Activated CD4-positive, alpha-beta T cell treated with anti-CD3 and anti-CD28 coated beads, Interleukin-2, amount 10 ng/mL, durations not matched to agents 7 days and 5 days (primary cell): ENCODE measurements at places on chromosomes 4 and X. TPM values are rescaled to one million over a fixed set of nuclear protein-coding genes. Genes with fewer than 3 reads are reported as not detected.

GRCh38 chr4:189826657-189827056 is 114.0 kb upstream of the FRG1 start:
- H3K36me3 ChIP-seq = no peaks in the 10 kb centered on the region
- H3K27ac ChIP-seq = no peak overlapping the region
- no peaks in the 10 kb centered on the region for H3K27me3 ChIP-seq
- H3K4me1 ChIP-seq = no peaks in the 10 kb centered on the region
- H3K4me3 ChIP-seq = no peak overlapping the region

DNA sequence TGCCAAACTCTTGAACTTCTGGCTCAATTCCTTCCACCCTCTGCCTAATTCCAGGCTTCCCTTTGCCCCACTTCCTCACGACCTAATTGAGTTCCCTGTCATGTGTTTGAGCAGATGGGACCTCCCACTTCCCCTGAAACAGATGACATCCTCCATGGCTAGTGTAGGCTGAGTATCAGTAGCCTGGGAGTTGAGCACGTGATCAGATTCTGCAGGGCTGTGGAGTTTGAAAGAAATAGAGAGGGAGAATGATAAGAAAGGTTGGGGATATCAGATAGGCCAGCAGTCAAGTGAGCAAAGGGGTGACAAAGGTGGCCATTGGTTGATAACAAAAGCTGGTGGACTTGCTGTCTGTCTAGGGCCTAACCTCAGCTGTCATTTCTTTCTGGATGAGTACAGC is 18.8 kb upstream of the NWD2 start:
- H3K4me3 ChIP-seq = no peak overlapping the region
- no peaks in the 10 kb centered on the region for H3K36me3 ChIP-seq
- H3K27ac ChIP-seq = no peak overlapping the region
- peaks cover 5% of the 10 kb centered on the region for H3K27me3 ChIP-seq
- H3K4me1 ChIP-seq = no peaks in the 10 kb centered on the region
- DNase-seq = no peak

DNA sequence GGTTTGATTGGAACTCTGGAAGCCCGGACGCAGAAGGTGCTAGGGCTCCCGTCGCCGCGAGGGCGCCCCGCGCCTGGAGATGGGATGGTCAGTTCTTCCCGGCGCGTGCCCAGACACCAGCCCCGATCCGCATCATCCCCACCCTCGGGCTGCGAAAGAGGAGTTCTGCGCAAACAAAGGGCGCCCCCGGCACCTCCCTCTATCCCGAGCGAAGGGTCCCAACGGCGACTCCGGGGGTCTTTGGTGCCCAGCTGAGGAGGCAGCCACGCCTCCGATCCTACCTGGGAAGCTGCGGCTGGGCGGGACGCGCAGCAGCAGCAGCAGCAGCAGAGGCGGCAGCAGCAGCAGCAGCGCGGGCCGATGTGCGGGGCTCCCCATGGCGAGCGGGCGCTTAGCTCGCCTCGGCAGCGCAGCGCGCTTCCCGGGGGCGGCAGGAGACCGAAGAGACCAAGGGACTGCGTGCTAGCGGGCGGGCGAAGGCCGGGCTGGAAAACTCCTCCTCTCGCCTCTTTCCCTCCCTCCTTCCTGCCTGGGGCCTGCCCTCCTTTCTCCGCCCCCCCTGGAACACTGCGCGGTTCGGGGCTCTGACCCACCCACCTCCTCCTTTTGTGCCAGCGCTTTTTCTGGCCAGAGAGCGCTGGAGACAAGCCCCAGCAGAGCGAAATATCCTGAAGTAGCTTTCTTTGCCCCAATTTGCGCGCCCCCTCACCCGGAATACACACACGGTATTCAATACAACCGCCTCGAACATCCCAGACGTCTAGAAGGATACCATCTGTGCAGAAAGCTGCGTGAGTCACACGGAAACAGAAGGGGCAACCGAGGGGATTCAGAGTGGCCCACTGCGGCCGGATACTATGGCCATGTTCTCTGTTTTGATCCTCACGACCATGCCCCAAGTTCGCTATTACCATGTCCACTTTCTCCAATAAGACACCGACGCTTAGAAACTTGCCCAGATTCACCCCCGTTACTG is at the start of gene SRPX:
Gene SRPX (minus strand): TSS at position 457 of the 976 bp plus-strand sequence. CDS start 79 bp downstream, at position 378.
- H3K36me3 ChIP-seq = no peaks in the 10 kb centered on the region
- H3K4me3 ChIP-seq = peak within 1 kb of the TSS; percentile 16
- DNase-seq = no peak
- no peak within 1 kb of the TSS for H3K27ac ChIP-seq
- peaks cover 55% of the 10 kb centered on the region for H3K27me3 ChIP-seq
- peaks cover 2% of the 10 kb centered on the region for H3K4me1 ChIP-seq

GRCh38 chr4:63020661-63021060 is 1388.6 kb downstream of the TECRL start:
- no peaks in the 10 kb centered on the region for H3K27me3 ChIP-seq
- H3K4me3 ChIP-seq = no peak overlapping the region
- H3K4me1 ChIP-seq = no peaks in the 10 kb centered on the region
- H3K36me3 ChIP-seq = no peaks in the 10 kb centered on the region
- H3K27ac ChIP-seq = no peak overlapping the region
- no peak for DNase-seq

- peak overlapping the region; percentile 69 for H3K4me3 ChIP-seq
- H3K27me3 ChIP-seq = peaks cover 8% of the 10 kb centered on the region
- H3K36me3 ChIP-seq = no peaks in the 10 kb centered on the region
- DNase-seq = no peak
Observed at GRCh38 chr4:140252141-140252741, 98.3 kb upstream of the MAML3 start.

DNA sequence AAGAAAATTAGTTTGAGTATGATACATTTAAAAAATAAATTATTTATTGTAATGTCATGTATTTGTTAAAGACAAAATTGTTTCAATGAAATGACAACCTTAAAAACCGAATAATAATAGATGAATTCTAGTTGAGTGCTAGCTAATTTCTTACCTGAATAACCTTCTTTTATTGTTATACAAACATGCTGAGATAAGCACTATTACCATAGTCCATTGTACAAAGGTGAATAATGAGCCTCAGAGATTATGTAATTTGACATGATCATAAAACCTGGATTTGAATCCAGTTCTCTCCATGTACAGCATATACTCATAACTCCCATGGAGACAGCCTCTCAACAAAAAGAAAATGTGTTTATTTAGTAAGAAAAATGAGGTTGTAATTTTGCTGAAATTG is 1512.9 kb downstream of the PCDH19 start:
- H3K27ac ChIP-seq = no peak overlapping the region
- H3K4me1 ChIP-seq = no peaks in the 10 kb centered on the region
- no peak for DNase-seq
- no peaks in the 10 kb centered on the region for H3K36me3 ChIP-seq

GRCh38 chr4:7417639-7418038 is 17.1 kb downstream of the PSAPL1 start:
- H3K4me1 ChIP-seq = no peaks in the 10 kb centered on the region
- H3K36me3 ChIP-seq = no peaks in the 10 kb centered on the region
- H3K4me3 ChIP-seq = no peak overlapping the region
- no peak for DNase-seq
- H3K27ac ChIP-seq = no peak overlapping the region

- H3K4me3 ChIP-seq = no peak overlapping the region
- no peak for DNase-seq
- no peaks in the 10 kb centered on the region for H3K36me3 ChIP-seq
- H3K27ac ChIP-seq = no peak overlapping the region
Observed at GRCh38 chr4:15944895-15945294, 6.4 kb upstream of the FGFBP1 start.

DNA sequence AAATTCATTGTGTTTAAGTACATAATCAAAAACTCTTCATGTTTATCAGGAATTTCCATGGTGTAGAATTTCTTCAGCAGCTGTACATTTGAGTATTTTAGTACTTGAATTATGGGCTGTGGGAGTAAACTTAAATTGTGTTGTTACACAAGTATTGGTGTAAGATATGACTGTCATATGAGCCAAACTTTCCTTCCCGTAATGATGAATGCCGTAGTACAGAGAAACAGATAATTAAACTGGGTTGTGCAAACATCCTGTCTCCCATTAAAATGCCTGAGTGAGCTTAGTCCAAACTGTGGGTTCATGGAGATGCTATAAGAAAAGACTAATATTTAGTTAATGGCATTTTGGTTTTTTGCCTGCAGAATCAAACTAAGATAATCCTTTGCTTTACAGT is 159.2 kb downstream of the SLC4A4 start:
- H3K27me3 ChIP-seq = no peaks in the 10 kb centered on the region
- H3K4me1 ChIP-seq = no peaks in the 10 kb centered on the region
- DNase-seq = no peak
- no peak overlapping the region for H3K4me3 ChIP-seq

DNA sequence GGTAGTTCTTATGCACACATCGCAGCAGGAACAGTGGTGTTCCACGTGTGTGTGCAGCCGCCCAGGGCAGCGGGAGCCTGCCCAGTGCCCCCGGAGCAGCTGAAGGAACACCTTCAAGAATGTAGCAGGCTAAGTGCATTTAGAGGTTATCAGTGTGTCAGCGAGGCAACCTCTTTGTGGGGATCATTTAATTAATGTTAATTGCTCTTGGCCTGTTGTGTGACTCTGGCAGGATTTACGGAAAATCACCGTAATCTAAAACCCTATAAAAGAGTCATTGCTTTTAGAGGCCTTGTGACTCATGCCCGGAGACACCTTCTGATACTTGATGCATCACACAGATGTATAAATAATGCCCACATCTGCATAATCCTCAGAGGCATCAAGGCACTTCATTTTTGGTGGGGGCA is 47.3 kb upstream of the GATB start:
- no peak overlapping the region for H3K27ac ChIP-seq
- H3K27me3 ChIP-seq = no peaks in the 10 kb centered on the region
- no peak overlapping the region for H3K4me3 ChIP-seq
- peaks cover 1% of the 10 kb centered on the region for H3K4me1 ChIP-seq
- DNase-seq = no peak

- H3K27me3 ChIP-seq = peaks cover 6% of the 10 kb centered on the region
- no peaks in the 10 kb centered on the region for H3K36me3 ChIP-seq
- H3K4me1 ChIP-seq = peaks cover 6% of the 10 kb centered on the region
- peak overlapping the region; percentile 28 for H3K27ac ChIP-seq
- DNase-seq = peak; percentile 22
Observed at GRCh38 chrX:134144231-134144630, 92.8 kb upstream of the CCDC160 start.

DNA sequence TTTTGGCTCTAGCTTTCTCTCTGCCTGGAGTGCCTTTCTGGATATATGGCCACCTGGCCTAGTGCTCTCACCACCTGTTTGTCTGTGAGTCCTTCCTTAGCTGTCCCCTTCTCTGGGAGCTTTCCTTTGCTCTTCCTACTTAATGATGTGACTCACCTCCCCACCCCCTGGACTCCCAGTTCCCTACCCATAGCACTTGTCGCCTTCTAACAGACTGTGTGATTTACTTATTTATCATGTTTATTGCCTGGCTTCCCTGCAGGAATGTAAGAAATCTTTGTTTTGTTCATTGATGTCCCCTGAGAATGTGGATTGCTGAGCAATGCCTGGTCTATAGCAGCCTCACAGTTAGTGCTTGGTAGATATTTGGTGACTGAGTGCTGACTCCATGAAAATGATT is 18.9 kb downstream of the ADD1 start:
- H3K27ac ChIP-seq = no peak overlapping the region
- no peak for DNase-seq
- no peaks in the 10 kb centered on the region for H3K27me3 ChIP-seq
- peaks cover 24% of the 10 kb centered on the region for H3K36me3 ChIP-seq
- no peak overlapping the region for H3K4me3 ChIP-seq

GRCh38 chrX:107851215-107851614 is 25.5 kb downstream of the MID2 start:
- no peak for DNase-seq
- no peaks in the 10 kb centered on the region for H3K27me3 ChIP-seq
- peaks cover 4% of the 10 kb centered on the region for H3K4me1 ChIP-seq
- no peaks in the 10 kb centered on the region for H3K36me3 ChIP-seq
- H3K27ac ChIP-seq = no peak overlapping the region
- no peak overlapping the region for H3K4me3 ChIP-seq

- H3K27me3 ChIP-seq = peaks cover 4% of the 10 kb centered on the region
- H3K36me3 ChIP-seq = no peaks in the 10 kb centered on the region
- H3K4me3 ChIP-seq = no peak overlapping the region
- DNase-seq = no peak
- no peak overlapping the region for H3K27ac ChIP-seq
- H3K4me1 ChIP-seq = no peaks in the 10 kb centered on the region
Observed at GRCh38 chr4:165443276-165443675, 64.5 kb downstream of the CPE start.

GRCh38 chr4:113760094-113760794 is 1.3 kb downstream of the CAMK2D start:
- H3K4me3 ChIP-seq = peak overlapping the region; percentile 99
- peaks cover 30% of the 10 kb centered on the region for H3K36me3 ChIP-seq
- peaks cover 42% of the 10 kb centered on the region for H3K4me1 ChIP-seq
- peak; percentile 39 for DNase-seq
- no peaks in the 10 kb centered on the region for H3K27me3 ChIP-seq
- H3K27ac ChIP-seq = peak overlapping the region; percentile 99

P2RY10 gene
- total RNA-seq = 72.3 TPM

CYP2U1 gene
- total RNA-seq = 3.8 TPM

PCDH11X gene
- not detected for total RNA-seq

APELA gene
- total RNA-seq = not detected

PRRG1 gene
- total RNA-seq = not detected

GALNTL6 gene
- not detected for total RNA-seq

CTAG2 gene
- not detected for total RNA-seq

NWD2 gene
- not detected for total RNA-seq
